CD4-positive, alpha-beta memory T cell (primary cell): ENCODE measurements at places on chromosomes 6 and 20.

- no peak for DNase-seq
Measured at GRCh38 chr6:30042476-30042875, 18.6 kb upstream of the POLR1H start.

DNA sequence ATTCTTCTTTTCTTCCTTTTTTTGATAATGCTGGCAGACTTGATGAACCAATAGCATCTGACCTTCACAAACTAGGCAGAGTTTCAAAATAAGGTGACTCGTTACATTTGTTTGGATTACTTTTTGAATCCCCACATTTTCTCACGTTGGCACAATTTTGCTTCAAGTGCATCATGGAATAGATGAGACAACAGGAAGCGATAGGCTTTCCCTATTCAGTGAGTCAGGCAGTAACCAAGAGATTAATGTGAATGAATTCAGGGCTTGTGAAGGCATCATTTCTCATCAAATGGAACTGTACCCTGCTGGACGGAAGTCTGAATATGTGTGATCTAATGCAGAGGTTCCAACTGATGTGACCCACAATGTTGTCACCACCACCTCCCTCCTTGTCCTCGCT lies 10.7 kb downstream of the RFPL4B start:
- DNase-seq: no peak

- no peak for DNase-seq
Measured at GRCh38 chr6:13177664-13178063, 150.7 kb downstream of the TBC1D7 start.

DNA sequence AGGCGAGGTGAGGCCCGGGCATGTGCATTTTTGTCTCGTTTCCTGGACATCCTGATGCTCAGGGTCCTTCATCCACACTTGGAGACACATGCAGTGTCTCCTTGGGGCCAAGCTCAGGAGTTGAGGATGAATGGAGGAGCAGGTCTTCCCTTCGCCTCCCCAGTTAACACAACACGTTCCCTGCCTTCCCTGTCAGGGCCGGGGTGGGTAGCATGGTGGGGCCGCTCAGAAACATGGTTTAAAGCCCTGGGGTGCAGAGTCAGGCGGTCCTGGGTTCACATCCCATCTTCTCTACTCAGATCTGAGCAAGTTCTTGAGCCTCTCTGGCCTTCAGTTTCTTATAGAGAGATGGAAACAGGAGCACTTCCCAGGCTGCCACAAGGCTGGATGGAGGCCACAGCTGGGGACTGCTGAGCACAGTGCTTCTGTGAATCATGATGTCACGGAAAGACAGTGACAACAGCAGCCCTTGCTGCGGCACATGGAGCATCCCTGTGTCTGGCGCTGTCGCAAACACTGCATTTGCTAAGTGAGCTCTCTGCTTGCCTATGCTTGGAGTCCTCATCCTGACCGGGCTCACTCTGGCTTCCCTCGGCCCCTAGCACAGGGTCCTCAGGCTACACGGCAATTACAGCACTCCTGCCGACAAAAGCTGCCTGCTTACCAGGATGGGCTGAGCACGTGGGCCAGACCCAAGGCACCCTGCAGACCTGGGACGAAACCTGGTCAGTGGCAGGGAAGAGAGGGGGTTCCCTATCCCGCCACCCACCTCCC lies 45.6 kb upstream of the STX16 start:
- no peak for DNase-seq

DNA sequence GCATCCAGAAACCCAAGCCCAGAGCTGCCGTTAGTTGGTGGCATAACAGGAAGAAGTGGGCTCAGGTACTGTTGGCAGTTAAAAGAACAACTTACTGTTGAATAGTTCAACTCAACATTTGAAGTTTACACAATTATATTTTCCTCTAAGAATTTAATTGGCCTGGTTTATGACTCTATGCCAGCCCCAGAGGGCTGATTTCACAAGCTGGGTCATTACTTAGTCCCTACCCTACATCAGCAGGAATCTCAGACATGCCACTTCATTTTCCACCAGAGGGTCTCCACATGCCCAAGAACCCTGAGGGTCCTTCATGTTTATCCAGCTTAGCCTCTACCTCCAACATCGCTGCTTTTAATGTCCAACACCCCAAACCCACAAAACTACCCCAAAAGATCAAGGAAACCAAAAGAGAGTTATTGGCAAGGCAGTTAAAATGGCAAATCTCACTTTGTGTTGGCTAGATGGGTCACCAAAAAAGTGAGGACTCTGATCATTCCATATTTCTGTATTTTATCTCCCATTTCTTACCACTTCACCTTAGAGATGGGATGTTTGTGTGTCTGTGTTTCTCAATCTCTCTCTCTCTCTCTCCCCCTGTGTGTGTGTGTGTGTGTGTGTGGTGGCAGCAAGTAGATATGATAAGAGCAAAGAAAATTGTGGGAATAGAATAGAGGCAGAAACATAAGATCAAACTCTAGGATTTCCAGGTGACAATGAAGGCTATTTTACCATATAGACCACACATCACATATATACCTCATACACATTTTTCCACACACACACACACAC lies 112.5 kb upstream of the TBX18 start:
- DNase-seq: no peak

- DNase-seq: no peak
Measured at GRCh38 chr6:37221585-37222124, 35.9 kb upstream of the TBC1D22B start.

DNA sequence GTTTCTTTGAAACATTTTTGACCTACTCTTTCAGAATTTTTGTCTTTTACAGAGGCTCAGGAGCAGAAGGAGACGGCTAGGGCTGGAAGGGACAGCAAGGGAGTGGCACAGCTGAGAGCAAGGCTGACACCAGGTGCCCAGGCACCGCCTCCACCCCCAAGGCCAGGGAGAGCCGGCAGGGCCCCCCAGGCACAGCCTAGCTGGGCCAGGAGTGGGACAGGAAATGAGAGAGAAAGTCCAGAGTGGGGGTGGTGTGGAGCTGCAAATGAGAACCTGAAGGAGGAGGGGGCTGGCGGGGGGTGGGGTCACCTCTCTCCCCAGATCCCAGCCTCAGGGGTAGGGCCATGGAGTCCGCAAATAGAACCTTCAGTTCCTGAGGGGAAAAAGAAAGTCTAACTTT lies 236.7 kb downstream of the CDC5L start:
- no peak for DNase-seq

GRCh38 chr6:45094831-45095230 lies 233.3 kb upstream of the RUNX2 start:
- no peak for DNase-seq

DNA sequence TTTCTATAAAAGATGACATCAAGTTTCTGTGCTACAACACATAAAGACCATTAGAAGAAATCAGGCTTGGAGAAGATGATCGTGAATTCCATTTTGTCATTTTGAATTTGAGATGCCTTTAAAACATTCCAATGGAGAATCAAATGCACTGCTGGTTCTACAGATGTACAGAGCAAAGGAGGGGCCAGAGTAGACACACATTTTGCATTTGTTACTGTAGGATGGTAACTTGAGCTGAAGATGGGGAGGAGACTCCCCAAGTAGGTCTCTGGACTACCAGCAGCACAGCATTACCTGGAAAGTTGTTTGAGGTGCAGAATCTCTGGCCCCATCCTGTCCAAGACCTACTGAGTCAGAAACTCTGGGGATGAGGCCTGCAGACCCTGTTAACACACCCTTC lies 121.6 kb upstream of the RALGAPA2 start:
- no peak for DNase-seq

DNA sequence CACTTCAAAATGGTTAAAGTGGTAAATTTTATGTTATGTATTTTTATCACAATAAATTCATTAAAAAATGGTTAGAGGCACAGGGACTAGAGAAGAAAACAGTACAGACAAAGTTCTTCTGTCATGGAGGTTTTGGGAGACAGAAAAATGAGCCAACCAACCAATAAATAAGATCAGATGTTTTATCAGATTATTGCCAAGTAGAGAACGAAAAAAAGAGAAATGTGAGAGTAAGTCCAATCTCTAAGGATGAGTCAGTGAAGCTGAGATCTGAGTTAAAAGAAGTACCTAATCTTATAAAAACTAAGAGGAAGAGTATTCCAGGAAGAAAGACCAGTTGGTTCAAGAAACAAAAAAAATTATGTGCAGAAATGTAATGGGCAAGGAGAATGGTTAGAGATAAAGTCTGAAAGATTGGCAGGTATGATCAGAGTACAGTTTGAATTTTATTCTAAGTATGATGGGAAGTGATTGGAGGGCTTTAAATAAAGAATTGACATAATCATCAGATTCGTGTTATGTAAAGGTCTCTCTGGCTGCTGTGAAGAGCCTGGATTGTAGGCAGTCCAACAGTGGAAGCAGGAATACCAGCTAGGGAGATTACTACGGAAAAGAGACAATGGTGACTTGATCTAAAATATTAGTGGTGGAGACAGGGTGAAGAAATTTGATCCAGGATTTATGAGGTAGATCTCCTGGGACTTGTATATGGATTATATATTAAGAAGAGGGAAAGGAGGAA lies 79.6 kb downstream of the RCAN2 start:
- DNase-seq: no peak
